Hematopoietic multipotent progenitor cell treated with erythropoietin and hydrocortisone succinate and interleukin-3 and kit ligand, for 8 days (in vitro differentiated cells): ENCODE measurements at places on chromosomes 13 and 19.

- DNase-seq, result no peak
These were observed 342.0 kb downstream of the RFC3 start for GRCh38 chr13:34159946-34160345.

GRCh38 chr19:21454901-21455300 is 50.5 kb upstream of the ZNF429 start:
- no peak for DNase-seq

DNA sequence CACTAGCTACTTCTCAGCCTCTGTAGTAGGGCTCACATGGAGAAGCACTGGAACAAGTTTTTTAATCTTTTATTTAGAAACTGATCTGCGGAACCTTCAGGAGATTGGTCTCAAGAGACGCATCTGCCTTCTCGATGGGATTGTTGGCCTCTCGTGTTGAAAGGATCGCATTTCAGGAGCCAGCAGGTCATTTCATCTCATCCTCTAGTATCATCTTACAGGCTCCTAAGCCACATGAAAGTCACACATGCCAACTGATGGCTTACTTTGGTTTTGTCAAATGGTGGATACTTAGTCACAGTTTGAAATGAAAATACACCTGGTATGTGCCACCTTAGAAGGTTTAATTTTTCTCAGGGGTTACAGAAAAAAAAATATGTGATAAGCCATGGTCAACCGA is 1703.6 kb downstream of the EFNB2 start:
- no peak for DNase-seq

DNA sequence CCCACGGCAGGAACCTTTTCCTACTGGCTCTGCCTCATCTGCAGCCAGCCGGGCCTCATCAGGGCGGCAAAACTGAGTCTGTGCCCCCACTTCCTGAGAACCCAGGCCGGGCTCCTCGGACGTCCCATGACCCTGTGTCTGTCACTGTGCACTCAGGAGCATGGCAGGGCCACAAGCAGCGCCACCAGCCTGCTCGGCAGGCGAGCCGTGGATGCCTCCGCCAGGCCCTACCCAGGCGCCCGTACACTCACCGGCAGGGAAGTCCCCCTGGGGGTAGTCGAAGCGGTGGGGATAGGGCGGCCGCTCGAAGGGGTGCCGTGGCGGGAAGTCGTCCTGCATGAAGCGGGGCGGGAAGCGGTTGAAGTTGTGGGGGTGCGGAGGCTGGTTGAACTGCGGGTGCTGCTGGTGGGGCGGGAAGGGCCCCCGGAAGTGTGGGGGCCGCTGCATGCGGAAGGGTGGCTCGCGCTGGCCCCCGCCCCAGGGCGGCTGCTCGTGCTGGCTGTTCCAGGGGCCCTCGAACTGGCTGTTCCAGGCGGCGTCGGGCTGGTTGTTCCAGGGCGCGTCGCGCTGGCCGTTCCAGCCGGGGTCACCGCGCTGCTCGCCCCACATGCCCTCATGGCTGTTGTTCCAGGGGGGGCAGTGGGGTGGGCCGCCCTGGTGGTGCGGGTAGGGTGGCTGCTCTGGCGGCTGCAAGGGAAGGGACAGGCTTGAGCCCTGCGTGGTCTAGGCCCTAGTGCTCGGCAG is 17.1 kb downstream of the CHERP start:
- DNase-seq, result no peak

DNA sequence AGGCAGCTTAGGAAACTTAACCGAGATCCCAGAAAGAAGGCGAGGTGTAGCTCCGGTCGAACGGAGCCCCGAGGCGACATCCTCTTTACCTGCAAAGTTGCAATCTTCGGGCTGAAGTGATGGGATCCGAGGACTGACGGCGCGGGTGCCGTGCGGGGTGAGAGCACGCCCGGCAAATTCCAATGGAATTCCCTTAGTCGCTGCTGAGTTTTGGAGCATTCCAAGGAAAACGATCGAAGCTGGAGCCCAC is 141 bp downstream of the TRPC4 start:
- no peak for DNase-seq

- DNase-seq, result no peak
These were observed 13.6 kb downstream of the KLF5 start for GRCh38 chr13:73072239-73072900.

GRCh38 chr13:42653679-42654078 is 79.7 kb downstream of the TNFSF11 start:
- DNase-seq, result no peak

DNA sequence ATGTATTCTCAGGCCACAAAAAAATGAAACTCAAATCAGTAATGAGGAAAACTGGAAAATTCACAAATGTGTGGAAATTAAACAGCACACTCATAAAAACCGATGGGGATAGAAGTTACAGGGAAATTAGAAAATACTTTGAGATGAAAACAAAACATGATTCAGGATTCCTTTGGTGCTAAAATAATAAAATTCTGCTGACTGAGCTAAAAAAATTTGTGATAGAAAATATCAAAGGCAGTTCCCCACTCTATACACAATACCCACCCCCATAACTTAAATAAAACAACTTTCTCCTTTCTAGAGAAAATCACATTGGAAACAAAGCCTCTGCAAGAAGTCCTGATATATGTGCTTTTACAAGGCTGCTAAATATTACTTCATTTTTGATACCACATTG is 1.6 kb upstream of the ZNF233 start:
- no peak for DNase-seq

GRCh38 chr19:17893766-17894165 is 22.0 kb downstream of the SLC5A5 start:
- DNase-seq, result no peak

- no peak for DNase-seq
These were observed 12.0 kb upstream of the FCHO1 start for GRCh38 chr19:17739121-17739875.

- DNase-seq, result no peak
These were observed 3.8 kb downstream of the RFXAP start for GRCh38 chr13:36822785-36823184.

DNA sequence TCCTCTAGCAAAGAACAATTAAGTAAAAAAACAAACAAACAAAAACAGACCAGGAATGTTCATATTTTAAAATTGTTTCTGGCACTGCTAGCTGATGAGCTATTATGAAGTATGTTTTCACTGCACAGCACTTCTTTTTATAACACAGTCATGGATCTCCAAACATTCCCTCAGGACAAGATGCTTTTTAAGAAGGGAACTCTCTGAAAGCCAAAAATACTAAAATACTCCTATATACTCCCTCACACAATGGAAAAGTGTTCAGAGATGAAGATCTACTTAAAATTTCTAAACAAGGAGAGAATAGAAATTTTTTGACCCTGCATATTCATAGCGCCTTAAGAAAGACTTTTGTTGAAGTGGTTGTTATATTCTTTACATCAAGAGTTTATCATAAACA is 926.8 kb downstream of the DIAPH3 start:
- DNase-seq, result no peak

GRCh38 chr19:11264452-11265176 is 2.3 kb upstream of the DOCK6 start:
- no peak for DNase-seq

GRCh38 chr19:6833166-6833790 is 54.1 kb upstream of the ADGRE1 start:
- no peak for DNase-seq

DNA sequence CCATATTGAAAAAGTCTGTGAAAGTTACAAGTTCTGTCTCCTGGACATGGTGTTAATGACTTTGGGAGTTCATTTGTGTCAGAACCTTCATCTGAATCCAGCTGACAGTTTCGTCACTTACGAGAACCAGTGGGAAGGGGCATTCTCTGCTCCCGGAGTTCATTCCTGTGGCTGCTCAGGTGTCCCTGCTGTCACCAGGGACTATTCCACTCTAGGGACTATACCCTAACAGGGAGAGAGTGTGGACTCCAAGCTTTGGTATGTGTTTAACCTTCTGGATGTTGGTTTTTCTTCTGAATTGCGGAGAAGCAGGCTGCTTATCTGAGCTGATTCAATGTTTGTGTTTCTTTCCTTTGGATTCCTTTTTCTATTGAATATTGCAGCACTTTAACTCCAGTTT is 12.4 kb upstream of the ZNF709 start:
- DNase-seq, result no peak
